Foreskin fibroblast (primary cell): ENCODE measurements at places on chromosomes 11 and 22.
A peak's percentile ranks its signal among the peaks of the same experiment; 100 is the strongest.

- no peak for DNase-seq
Observed at GRCh38 chr22:44632541-44633396, 69.2 kb upstream of the PRR5 start.

DNA sequence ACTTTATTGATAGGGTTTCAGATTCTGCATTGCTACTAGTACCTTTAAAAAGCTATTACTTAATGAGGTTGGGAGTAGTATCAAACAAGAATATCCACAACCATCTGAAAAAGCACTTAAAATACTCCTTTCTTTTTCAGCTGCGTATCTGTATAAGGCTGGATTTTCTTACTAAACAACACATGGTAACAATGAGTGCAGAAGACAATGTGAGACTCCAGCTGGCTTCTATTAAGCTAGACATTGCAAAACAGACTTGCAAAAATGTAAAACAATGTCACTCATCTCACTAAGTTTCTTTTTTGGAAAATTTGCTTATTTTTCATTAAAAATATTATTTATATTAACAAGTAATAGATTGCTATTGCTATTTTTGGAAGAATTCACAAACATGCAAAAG lies 132.6 kb downstream of the WNT11 start:
- DNase-seq: peak; percentile 86

- DNase-seq: no peak
Observed at GRCh38 chr11:102633385-102634026, 8.4 kb upstream of the MMP20 start.

GRCh38 chr11:16577490-16577889 lies 161.0 kb upstream of the C11orf58 start:
- no peak for DNase-seq

DNA sequence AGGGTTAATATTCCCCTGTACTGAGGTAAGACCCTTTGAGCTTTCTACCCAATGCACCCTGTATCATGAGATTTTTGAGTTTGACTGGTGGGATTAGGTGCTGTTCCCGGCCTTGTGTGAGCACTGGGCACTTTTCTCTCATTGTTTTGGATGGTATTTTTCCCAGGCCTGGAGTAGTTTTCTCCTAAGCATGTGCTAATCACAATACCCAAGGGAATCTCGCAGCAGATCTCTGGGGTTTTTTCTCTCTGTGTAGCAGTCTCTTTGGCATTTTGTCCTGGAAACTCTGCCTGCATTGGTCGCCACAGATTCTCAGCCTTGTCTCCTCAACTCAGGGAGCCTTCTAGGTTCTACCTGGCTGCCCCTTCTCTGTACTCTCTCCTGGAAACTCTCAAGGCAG lies 19.9 kb downstream of the IGHMBP2 start:
- no peak for DNase-seq

DNA sequence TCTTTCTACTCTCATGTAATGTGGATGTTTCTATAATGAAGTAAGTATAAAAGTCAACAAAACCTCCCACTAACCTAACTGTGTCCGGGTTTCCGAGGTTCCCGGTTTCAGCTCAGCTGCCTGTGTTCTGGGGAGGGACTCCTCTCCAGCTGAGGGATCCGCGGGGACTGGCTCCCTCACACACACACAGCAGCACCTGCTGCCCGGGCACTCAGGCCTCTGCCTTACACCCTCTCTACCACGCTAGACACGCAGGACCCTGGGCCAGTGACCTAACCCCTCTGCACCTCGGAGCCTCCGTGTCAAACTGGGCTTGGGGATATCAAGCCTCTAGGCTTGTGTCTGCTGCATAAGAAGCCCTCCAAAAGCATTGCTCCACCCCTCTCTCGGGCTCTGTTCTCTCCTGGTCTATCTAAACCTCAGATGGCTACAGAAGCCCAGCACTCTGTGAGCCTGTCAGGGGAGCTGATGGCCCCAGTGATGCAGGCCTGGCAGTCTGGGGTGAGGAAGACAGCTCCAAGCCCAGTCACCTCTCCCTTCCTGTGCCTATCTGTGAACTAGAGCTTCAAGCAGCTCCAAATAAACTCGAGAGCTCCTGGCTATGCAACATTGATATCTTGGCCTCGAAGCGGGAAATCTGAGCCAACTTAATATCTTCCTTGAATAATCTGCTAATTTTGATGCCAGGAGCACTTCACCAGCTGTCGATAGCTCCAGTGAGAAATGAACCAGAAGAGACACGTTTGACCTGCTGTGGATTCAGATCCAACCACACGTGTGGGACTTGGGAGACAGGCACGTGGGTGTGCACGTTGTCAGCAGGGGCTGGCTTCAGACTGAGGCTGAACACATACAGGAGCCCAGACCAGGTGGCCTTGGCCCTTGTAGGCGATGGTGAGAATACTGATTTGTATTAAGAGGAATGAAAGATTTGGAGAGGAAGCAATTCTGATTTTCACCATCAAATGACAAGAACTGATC lies 232.7 kb upstream of the B3GAT1 start:
- no peak for DNase-seq

DNA sequence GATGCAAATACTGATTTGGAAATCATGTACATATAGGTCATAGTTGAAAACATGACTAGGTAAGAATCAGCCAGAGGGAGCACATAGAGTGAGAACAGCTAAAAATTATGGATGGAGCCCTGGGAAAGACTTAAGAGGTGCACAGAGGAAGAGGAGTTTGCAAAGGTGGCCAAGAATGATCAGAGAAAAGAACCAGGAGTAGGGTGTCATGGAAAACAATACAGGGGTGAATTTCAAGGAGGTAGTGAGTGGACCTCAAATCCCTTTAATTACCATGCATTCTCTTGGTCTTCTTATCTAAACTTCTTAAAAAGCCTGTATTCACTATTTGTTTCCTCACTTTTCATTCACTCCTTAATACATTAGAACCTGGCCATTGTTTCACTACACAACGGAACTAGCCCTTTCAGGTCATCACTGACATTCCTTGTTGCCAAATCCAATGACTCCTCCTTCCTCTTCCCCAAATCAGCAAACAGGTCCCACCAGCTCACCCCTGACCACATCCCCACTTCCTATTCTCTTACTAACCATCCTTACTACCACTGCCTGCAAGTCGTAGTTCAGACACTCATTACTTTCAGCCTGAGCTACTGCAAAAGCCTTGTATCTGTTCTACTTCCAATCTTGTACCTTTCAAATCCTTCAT lies 22.6 kb downstream of the BUD13 start:
- no peak for DNase-seq

GRCh38 chr22:46462726-46463371 lies 74.6 kb downstream of the CELSR1 start:
- DNase-seq: peak; percentile 29

DNA sequence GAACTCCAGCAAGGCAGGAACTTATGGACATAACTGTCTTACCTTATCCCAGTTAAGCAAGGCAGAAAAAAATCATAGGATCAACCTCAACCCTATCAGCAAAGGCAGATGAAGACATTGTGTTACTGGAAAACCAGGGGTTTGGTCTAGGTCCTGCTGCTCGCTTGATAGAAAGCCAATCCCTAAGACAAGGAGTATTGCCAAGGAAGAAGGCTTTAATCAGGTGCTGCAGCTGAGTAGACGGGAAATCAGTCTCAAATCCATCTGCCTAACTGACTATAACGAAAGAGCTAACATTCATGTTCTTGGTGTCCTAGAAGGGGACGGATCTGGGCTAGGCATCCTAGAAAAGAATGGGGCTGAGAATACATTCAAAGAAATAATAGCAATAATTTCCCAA lies 1158.7 kb upstream of the CNTN5 start:
- no peak for DNase-seq

GRCh38 chr11:67032830-67033551 lies 10.1 kb downstream of the SYT12 start:
- peak; percentile 92 for DNase-seq

DNA sequence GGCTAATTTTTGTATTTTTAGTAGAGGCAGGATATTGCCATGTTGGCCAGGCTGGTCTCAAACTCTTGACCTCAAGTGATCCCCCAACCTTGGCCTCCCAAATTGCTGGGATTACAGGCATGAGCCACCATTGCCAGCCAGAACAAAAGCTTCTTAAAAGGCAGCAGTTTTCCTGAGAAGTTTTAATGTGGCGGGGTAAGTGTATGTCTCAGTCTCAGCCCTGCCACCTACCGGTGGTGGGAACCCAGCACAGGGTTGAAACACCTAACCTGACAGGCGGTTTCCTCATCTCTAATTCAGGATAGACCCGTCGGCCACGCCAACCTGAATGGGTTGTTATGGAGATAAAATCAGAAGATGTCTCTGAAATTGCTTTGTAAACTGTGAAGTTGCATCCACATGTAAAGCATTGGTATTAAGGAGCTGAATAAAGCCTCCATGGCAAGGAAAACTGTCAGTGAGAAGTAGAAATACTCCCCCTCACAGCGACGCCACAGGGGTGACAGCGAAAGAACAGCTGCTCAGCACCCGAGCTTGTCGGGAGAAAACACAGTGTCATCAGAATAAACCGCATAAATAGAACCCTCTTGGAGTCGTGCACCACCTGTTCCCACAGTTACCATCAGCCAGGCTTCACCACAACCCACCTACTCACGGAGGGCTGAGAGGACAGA lies 165.9 kb upstream of the NCAM1 start:
- peak; percentile 16 for DNase-seq

GRCh38 chr11:80451105-80451504 lies 1010.3 kb upstream of the TENM4 start:
- DNase-seq: no peak
